ENCODE measurements at places on chromosomes 4 and X.

DNA sequence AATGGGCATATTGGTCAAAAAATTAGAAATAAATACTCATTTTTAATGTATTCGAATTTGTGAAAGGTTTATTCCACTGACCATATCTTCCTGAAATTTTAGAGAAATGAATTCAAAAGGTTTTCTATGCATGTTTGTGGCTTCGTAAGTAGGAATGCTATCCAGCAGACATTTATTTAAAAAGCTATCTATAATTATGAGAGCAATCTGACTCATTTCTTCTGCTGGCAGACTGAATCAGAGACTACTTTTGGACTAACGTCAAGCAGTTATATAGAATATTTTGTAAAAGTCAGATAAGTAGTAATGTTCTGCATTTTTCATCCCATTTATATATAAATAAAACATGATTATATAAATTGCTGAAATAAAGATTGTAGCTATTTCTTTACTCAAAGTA, 125.0 kb downstream of the SPCS3 start:
- DNase-seq: no peak

GRCh38 chr4:138460477-138461414, 218.6 kb upstream of the SLC7A11 start:
- no peak for DNase-seq

- no peak for DNase-seq
Measured at GRCh38 chrX:118183606-118184005, 67.0 kb upstream of the KLHL13 start.

DNA sequence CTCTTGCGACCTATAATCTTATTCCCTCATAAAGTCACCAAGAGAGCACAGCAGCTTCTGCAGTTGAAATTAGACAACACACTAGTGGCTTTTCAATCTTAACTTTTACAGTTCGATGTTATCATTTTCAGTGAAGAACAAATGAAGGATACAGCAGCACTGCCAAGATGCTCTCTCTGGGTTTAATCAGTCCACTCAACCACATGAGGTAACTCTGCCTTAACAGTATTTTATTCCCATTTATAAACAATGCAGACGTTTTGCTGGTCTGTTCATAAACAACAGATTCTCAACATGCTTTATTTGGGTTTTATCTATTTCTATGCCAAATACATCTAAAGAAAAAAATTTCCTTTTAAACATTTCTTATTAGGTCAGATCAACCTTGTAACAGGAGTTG, 646.0 kb upstream of the FAM241A start:
- DNase-seq: no peak

DNA sequence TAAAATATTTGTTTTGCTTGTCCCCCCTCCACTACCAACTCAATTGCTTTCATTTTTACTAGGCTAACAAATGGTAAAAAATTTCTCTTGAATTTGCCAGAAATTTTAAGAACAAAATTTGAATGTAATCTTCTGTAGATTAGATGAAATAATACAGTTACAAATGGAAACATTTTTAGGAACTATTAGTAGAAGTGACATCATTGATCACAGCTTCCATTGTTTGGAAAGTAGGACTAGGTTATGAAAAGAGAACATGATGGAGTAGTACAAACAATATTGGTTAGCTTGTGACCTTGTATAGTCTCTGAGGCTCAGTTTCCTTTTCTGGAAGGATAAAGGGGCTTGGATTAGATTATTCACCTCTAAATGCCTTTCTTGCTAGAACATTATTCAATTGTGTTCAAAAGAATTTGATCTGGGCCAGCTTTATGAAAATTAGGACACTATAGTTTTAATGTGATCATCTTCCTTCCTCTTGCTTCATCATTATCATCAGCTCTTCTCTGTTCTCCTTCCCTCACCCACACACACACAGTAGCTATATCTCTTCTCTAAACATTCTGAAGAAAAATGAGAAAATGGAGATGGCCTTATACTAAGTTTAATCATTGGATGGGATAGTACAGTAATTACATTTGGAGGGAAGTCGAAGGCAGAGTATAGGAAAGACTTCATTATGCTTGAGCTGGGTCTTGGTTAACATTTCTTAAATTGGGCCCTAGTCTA, 9.9 kb downstream of the MTMR1 start:
- DNase-seq: no peak

DNA sequence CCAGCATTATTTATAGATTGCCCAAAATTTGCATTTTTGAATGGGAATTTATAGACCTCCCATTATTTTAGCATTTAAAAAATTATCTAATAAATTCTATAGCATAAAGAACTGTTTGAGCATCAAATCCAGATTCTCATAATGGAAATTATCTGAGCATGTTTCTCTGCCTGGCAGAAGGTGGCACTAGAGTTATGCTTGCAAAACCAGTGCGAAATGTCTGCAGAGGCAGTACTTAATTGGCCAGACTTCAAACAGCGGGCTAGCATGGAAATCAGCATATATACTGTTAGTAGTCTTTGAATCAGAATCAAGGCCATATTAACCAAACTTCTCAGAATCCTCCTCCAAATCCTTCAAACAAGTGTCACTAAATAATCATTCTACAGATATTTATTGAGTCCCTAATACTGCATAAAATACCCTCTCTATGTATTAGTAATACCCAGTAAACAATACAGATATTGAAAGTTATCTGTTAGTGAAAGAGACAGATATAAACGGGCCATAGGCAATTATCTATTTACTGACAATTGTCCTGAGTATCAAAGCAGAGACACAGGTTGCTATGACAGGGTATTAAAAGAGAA, 78.7 kb upstream of the DCLK2 start:
- DNase-seq: no peak

DNA sequence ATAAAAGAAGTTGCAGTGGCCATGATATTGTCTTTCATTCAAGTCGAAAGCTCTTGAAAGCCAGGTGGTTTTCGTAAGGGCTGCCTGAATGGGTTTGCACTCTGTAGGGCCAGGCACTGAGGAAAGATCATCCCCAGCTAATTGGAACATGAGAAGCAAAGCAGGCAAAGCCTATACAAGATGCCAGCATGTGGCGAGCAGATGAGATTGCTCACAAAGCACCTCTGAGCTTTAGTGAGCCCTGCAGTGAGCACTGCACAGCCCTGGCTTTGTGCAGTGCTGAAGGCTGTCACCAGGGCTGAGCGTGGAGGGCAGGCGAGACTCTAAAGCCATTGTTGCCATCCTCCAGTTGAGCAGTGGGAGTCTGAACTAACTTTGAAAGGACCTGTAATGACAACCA, 53.8 kb downstream of the HADH start:
- no peak for DNase-seq

DNA sequence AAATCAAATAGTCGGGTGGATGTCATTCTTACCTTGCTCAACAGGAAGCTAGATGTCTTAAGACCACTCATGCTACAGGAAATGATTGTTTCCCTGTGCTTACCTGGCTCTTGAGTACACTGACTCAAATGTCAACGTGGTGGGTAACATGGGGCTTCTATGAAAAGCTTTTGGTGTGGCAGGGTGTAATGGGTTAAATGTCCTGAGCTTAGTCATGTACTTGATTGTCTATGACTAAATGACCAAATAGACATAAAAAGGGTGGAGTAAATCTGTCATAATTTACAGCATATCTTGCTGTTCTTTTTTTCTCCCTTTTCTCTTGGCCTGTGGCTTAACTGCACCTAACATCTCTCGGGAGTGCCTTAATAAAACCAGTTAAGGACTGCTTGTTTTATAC, 44.9 kb downstream of the CCNG2 start:
- no peak for DNase-seq

- no peak for DNase-seq
Measured at GRCh38 chr4:178814908-178815307, 1372.7 kb upstream of the AGA start.

- no peak for DNase-seq
Measured at GRCh38 chr4:185304944-185305690, 90.6 kb downstream of the LRP2BP start.

DNA sequence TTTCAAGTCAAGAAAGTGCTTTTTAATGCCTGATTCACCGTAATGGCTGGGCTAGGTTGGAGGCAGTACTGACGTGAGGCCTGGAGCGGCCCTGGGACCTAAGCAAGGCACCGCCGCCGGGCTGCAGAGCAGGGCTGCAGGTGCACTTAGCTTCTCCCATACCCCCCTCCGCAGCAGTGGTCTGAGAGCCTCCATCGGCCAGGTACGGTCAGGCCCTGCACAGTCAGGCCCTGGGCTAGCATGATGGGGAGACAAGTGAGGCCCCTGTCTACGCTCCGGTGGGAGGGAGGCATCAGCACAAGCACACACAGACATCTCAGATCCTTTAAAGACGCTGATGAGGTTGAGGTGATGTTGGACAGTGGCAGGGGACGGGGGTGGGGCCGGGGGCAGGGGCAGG, 4.7 kb downstream of the MAEA start:
- DNase-seq: no peak

- no peak for DNase-seq
Measured at GRCh38 chr4:95095348-95095974, 337.7 kb downstream of the BMPR1B start.

DNA sequence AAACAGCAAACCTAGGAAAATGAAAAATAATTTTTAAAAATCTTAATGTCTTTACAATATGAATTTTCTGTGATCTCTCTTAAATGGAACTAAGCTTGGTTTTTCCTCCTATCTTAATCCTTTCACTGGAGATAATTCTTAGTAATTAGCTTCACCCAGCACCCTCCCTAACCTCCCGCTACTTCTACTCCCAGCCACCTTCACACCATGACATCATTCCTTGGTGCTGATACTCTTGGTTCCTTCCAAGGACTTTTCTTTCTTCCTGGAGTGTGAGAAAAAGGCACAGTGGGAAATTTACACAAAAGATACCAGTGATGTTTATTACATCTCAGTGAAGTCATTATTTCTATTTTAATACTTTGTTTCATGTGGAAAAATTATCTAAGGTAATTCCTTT, 163.6 kb upstream of the PLAC1 start:
- DNase-seq: no peak

DNA sequence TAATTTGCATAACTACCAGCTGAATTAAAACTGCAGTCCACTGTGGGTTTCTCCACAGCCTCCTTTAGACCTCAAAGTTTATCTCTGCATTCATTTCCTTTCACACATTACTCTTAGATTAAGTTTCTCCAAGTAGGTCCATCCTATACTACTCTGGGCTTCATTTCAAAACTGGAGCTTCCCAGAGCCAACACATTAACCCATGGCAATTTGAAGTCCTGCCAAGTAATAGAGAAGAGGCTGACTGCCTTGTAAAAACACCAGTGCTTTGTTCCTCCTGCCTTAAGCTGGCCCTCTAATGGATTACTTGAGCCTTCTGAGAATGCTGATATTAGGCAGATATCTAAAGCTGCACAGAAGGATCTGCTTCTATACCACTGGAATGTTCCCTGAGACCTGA, 997.2 kb upstream of the SLIT2 start:
- DNase-seq: no peak

GRCh38 chr4:6909970-6910339, 329 bp downstream of the TBC1D14 start:
- peak; percentile 30 for DNase-seq

GRCh38 chr4:38371391-38371851, 292.6 kb upstream of the KLF3 start:
- no peak for DNase-seq

GRCh38 chrX:54093571-54093970, 49.3 kb upstream of the PHF8 start:
- DNase-seq: no peak

DNA sequence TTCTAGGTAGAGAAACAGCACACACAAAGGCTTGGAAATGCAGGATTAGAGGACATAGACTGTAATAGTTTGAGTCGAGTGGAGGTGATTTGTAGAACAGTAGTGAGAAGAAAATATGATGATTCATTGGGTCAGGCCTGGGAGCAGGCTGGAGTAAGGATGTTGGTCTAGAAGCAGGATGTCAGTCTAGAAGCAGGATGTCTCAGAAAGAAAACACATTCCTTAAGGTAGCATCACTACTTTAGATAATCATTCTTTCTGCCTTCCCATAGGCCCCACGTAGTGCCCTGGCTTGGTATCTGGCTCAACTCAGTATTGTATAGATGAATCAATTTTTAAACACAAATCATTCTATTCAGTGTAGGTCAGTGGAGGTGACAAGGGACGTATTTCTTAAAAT, 11.2 kb upstream of the DACH2 start:
- DNase-seq: no peak

- no peak for DNase-seq
Measured at GRCh38 chr4:116702949-116703348, 382.4 kb downstream of the TRAM1L1 start.

GRCh38 chr4:38837849-38838248, 18.8 kb downstream of the TLR6 start:
- DNase-seq: no peak

GRCh38 chr4:6265546-6265945, 4.1 kb upstream of the WFS1 start:
- DNase-seq: no peak

GRCh38 chrX:115297189-115297588, 7.7 kb downstream of the LUZP4 start:
- DNase-seq: no peak

- DNase-seq: no peak
Measured at GRCh38 chr4:6992728-6993677, 50.2 kb upstream of the TADA2B start.

DNA sequence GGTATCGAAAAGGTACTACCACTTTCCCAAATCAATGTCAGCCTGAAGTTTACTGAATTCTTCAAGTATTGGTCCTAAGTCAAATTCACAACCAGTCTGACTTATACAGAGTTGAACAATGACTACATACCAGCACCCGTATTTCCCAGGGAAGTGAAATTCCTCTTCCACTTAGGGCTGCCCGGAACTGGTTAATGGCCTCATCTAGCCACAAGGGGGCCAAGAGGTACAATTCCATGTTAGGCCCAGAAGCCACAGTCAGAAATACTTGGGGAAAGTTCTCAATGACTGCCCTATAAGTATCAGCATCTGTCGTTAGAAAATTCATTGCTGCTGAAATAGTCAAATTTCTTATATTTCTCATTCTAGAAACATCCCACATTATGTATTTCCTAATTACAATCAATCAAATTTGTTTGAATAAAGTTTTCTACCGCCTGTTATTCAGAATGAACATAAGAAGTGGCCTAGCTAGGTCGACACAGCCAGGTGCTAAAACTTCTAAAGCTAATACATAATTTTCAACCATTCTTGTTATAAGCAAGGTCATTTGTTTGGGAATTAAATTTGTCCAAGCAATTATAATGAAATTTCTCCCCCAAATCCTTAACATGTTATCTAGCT, 5.6 kb upstream of the PCDH7 start:
- no peak for DNase-seq

GRCh38 chrX:53088136-53088974, 5.6 kb upstream of the KANTR start:
- peak; percentile 67 for DNase-seq

DNA sequence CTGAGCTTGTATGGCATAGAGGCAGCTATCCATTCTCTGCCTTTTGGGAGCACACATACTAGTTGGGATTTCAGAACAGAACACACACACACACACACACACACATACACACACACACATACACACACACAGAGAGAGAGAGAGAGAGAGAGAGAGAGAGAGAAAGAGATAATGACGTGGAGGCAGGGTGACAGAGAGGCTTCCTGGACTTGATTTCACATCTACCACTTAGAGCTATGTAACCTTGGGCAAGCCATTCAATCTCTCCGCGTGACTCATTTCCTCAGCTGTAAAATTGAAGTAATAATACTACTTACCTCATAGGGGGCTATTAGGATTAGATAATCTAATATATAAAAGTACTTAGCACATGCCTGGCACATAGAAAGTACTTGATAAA, 12.3 kb upstream of the GRIA3 start:
- DNase-seq: no peak

GRCh38 chr4:8263397-8263796, 6.2 kb upstream of the HTRA3 start:
- no peak for DNase-seq

Data from stimulated activated CD8-positive, alpha-beta memory T cell treated with anti-CD3 and anti-CD28 coated beads, Interleukin-12 subunit alpha, Interleukin-12 subunit beta, amount 100 ng/mL, for 4 hours (primary cell).